ENCODE measurements at places on chromosomes 2 and 18. TPM values are rescaled to one million over a fixed set of nuclear protein-coding genes. Genes with fewer than 3 reads are reported as not detected.

The EFR3B gene
- 1.1 TPM for total RNA-seq

DNA sequence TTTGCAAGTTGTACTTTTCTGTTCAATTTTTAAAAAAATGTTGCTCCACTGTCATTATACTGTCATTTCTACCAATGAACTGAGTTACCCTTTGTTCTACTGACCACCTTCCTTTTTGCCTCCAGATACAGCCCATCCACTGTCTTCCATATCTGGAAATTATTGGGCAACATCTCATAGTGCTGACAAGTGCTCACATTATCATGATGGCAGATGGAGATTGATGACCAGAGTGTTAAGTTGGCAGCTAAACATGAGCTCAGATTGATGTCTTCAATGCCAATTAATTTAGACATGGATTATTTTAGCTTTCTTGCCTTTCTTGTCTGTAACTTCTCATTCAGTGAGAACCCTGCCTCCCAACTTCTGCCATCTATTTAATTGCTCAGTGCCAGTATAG is 76.6 kb downstream of the KIAA1328 start:
- no peak for DNase-seq

GRCh38 chr2:28546242-28546641 is 50.4 kb downstream of the PLB1 start:
- no peak for DNase-seq

The FAM237A gene
- not detected for total RNA-seq

DNA sequence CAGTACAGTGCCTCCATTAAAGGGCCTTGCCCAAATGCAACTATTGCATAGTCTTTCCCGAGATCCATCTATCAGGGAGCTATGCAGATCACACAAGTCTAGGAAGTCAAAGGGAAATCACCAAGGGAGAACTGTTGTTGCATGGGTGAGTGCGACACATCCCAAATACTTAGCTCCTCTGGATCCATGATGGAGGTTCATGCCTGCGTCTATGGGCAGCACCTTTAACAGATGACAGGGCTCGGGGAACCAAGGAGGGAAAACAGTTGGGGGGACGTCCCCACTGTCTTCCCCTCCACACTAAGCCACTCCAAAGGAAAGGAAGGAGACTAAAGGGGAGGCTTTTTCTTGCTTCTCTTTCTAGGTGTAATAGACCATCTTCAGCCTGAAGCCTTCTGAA is 552.8 kb upstream of the PKDCC start:
- no peak for DNase-seq

DNA sequence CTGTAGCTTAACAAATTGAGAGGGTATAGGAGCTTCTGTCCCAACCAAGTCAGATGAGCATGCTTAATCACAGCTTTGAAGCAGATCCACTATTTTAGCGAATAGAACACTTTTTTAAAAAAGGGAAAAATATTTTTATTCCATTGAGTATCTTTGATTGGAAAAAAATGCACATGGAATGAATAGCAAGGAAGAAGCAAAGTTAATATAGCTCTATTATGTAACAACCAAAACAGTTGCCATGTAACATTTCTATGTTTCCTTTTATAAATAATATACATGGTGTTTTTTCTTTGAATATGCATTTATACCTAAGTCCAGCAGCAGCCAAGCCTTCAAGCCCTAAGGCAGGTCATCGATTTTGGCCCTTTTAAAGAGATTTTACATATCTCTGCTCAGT is 21.4 kb upstream of the SPTBN1 start:
- DNase-seq, result no peak

The IL36G gene
- 0.24 TPM for total RNA-seq

- DNase-seq, result peak; percentile 18
These were observed 28.4 kb downstream of the SCYGR8 start for GRCh38 chr2:227774011-227774624.

The WBP1 gene
- 70.5 TPM for total RNA-seq

The HRH4 gene
- total RNA-seq, result not detected

GRCh38 chr2:232588680-232589585 is 38.4 kb downstream of the EIF4E2 start:
- peak; percentile 71 for DNase-seq

DNA sequence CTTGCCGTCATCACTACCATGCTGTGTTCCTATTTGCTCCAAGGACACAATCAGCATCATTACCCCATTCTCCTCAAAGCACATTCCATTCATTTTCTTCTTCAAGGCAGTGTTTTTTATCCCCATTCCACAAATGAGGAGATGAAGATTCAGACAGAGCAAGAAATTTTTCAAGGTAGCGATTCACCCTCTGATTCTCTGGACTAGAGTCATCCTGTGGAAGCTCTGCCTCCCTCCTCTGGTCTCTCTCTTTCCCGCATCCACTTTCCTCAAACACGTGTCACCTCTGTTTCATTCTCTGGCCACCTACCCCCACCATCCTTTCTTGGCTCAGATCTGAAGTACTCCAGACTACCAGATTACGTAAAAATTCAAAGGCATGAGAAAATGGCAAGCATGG is 297.9 kb downstream of the SOX11 start:
- DNase-seq, result no peak

GRCh38 chr2:103945083-103945482 is 908.8 kb upstream of the POU3F3 start:
- DNase-seq, result no peak

The C2orf80 gene
- not detected for total RNA-seq

DNA sequence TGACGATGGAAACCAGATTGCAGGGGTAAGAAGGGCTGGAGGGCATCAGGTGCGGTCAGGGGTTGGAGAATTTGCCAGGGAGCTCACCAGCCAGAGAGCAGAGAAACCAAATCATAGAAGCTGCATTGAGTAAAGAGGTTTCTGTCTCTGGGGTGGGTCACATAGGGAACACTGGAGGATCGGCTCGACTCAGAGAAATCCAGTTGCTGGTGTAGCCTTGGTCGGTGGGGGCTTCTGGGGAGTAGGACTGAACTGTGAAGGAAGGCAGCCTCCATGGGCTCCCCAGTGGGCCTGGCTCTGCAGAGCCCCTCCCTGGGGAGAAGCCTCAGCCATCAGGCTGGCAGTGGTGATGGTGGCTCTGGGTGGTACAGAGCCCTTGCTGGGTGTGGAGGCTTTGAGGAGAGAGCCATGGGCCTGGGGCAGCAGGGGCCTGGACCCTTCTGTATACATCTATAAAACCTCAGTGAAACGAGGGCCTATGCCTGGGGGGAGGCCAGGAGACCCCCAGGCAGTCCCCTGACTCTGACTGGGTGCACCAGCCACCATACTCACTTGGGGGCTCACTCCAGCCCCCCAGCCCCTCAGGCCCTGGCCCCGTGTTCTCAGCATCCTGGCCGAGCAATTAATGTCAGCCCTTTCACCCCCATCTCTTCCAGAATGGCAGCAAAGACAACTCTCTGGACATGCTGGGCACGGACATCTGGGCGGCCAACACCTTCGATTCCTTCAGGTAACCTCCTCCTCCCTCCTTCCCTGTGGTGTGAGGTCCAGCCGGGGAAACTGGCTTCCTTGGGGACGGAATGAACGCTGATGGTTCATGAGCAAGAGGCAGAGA is 124.5 kb downstream of the CTIF start:
- no peak for DNase-seq

DNA sequence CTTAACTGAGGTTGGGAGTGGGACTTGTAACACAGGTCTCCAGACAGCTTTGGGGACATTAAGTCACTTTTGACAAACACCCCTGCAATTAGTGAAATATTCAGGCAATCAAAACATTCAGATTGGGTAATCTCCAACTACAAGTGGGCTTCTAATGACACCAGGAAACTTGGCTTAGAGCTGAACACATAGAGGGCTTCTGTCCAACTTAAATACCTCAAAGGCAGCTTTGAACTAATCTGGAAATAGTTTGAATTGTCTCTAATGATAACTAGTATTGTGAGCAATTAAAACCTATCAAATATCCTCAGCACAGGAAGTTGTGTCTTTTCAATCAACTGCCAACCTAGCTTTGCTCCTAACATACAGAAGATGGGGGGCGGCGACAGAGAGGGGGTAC is 5.1 kb upstream of the ASPRV1 start:
- no peak for DNase-seq

DNA sequence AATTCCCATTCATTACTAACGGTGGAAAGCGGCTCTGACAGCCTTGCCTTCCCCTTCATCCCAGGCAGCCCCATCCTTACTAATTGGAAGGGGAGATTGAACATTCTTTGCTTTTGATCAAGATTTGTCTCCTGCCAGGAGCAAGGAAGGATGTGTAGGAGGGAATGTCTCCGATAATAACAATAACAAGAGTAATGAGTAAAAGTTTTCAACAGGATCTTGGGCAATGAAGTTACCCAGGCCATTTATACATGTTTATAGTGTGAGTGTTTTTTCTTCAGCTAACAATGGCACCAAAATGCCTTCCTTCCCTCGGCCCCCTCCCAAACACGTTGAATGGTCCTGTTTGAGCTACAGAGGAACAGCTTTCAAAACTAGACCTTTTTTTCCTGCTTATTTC is 83.8 kb downstream of the GATA6 start:
- no peak for DNase-seq

The HMSD gene
- total RNA-seq, result not detected

The UGT1A9 gene
- not detected for total RNA-seq

GRCh38 chr2:113039719-113040118 is 12.9 kb downstream of the IL36B start:
- DNase-seq, result no peak

- no peak for DNase-seq
These were observed 1390.5 kb upstream of the ZEB2 start for GRCh38 chr2:145910416-145910815.

Measured in RPMI7951 (cell line).